Right cardiac atrium (tissue), 5 donors: ENCODE measurements at places on chromosomes 5 and 9. TPM values are rescaled to one million over a fixed set of nuclear protein-coding genes. Genes with fewer than 3 reads are reported as not detected.

- DNase-seq, result no peak
Observed at GRCh38 chr5:83357621-83358231, 113.8 kb upstream of the VCAN start.

Gene LRRC19
- total RNA-seq, result not detected

Gene SLC1A1
- total RNA-seq, result 1.5 TPM

GRCh38 chr9:132127888-132128534 is 33.8 kb upstream of the NTNG2 start:
- no peak for DNase-seq

GRCh38 chr5:113044776-113045465 is 68.3 kb downstream of the DCP2 start:
- DNase-seq, result no peak

Gene ACSL6
- total RNA-seq, result 3.0 TPM

DNA sequence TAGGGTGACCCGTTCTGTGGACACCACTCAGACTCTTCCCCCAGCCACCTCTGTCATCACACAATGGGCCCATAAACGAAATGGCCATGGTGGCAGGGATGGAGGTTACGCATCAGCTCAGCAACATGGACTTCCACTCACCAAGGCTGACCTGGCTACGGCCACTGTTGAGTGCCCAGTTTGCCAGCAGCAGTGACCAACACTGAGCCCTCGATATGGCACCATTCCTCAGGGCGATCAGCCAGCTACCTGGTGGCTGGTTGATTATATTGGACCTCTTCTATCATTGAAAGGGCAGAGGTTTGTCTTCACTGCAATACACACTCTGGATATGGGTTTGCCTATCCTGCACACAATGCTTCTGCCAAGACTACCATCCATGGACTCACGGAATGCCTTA is 21.1 kb downstream of the MTMR12 start:
- DNase-seq, result no peak

- no peak for DNase-seq
Observed at GRCh38 chr9:83359039-83359438, 179.2 kb downstream of the FRMD3 start.
